ENCODE measurements at places on chromosomes 1 and 21.

DNA sequence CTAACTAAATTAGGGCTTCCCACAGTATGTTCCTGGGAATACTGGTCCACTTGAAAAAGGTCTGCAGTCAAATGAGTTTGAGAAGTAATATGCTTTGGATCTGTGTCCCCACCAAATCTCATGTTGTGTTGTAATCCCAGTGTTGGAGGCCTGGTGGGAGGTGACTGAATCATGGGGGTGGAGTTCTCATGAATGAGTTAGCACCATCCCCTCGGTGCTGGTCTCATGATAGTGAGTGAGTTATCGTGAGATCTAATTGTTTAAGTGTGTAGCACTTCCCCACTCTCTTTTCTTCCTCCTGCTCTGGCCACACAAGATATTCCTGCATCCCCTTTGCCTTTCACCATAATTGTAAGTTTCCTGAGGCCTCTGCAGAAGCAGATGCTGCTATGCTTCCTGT, 16.9 kb upstream of the DMRTB1 start:
- no peaks in the 10 kb centered on the region for H3K27me3 ChIP-seq
- no peaks in the 10 kb centered on the region for H3K36me3 ChIP-seq
- no peaks in the 10 kb centered on the region for H3K4me1 ChIP-seq
- no peak overlapping the region for H3K4me3 ChIP-seq
- no peak for DNase-seq

- no peaks in the 10 kb centered on the region for H3K36me3 ChIP-seq
- H3K27ac ChIP-seq, result no peak overlapping the region
- peaks cover 4% of the 10 kb centered on the region for H3K27me3 ChIP-seq
- no peak for DNase-seq
Measured at GRCh38 chr1:107251839-107252238, 111.0 kb downstream of the NTNG1 start.

DNA sequence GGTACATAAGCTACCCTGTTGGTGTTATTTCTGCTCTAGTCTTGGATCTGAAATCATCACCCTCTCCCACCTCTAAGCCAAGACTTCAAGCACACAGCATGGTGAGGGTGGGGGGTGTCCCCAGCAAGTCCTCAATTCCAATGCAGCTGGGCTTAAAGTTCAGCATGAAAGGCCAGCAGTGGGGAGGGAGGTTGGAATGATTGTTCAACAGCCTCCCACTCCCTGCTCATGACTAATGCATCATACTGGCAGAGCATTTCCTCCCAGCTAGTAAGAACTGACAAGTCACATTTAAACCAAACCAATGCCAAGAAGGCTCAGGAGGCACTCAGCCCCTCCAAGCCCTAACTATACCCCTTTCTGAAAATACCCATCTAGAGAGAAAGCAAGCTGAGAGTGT, 50.1 kb downstream of the TIAM1 start:
- H3K27me3 ChIP-seq, result no peaks in the 10 kb centered on the region
- peaks cover 45% of the 10 kb centered on the region for H3K4me1 ChIP-seq
- peak overlapping the region; percentile 52 for H3K4me3 ChIP-seq
- peak; percentile 71 for DNase-seq

GRCh38 chr1:208595745-208596144, 351.6 kb upstream of the PLXNA2 start:
- no peak overlapping the region for H3K4me3 ChIP-seq
- no peak overlapping the region for H3K27ac ChIP-seq
- H3K27me3 ChIP-seq, result no peaks in the 10 kb centered on the region
- DNase-seq, result no peak
- no peaks in the 10 kb centered on the region for H3K4me1 ChIP-seq

DNA sequence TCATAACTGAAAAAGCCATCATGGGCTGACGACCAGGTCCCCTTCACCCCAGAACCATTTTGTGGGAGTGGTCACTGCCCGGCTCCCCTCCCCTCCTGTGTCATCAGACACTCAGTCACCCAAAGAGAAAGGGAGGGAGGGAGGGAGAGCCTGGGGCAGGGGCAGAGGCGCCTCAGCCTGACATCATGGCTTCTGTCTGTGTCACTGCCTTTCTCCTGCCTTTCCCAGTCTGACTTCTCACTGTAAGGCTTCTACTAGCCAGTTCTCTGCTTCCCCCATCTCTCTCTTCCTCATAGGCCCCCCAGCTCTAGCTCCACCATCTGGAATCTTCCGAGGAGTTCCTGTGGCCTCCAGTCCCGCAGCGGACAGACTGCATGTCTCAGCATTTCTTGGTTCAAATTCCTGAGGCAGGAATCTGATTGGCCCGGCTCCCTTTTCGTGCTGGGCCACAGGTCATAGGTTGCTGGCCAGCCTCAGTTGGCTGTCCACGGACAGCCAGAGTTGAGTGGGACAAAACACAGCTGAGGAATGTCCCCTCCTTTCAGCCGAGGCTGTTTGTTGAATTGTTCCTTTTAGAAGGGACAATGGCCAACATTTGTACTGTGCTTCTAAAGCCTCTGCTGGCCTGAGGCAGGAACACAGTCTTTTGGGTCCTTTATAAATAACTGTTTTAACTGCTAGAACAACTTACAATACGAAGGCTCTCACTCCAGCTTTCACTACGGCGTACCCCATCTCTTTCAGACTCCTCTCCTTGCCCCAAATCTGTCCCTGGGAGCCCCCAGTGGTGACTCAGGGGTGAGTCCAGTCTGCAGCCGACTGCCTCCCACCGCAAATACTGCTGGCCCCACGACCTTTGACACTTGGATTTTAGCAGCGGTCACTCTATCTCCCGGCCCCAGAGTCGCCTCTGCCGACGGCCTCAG, 18.7 kb upstream of the KANK4 start:
- H3K27ac ChIP-seq, result no peak overlapping the region
- peaks cover 3% of the 10 kb centered on the region for H3K27me3 ChIP-seq
- peaks cover 3% of the 10 kb centered on the region for H3K4me1 ChIP-seq
- no peaks in the 10 kb centered on the region for H3K36me3 ChIP-seq
- DNase-seq, result no peak

- H3K27ac ChIP-seq, result no peak overlapping the region
- no peak for DNase-seq
- no peak overlapping the region for H3K4me3 ChIP-seq
- H3K36me3 ChIP-seq, result no peaks in the 10 kb centered on the region
Measured at GRCh38 chr1:179677882-179678281, 65.2 kb upstream of the FAM163A start.

- H3K4me1 ChIP-seq, result peaks cover 36% of the 10 kb centered on the region
- peak overlapping the region; percentile 15 for H3K27ac ChIP-seq
- no peak overlapping the region for H3K4me3 ChIP-seq
- peaks cover 5% of the 10 kb centered on the region for H3K27me3 ChIP-seq
- no peak for DNase-seq
Measured at GRCh38 chr1:212685429-212685828, 14.2 kb downstream of the BATF3 start.

GRCh38 chr1:229570305-229570704, 11.8 kb upstream of the ABCB10 start:
- no peaks in the 10 kb centered on the region for H3K27me3 ChIP-seq
- H3K4me1 ChIP-seq, result peaks cover 3% of the 10 kb centered on the region
- no peak for DNase-seq
- H3K27ac ChIP-seq, result no peak overlapping the region

GRCh38 chr21:45957981-45958600, 23.5 kb upstream of the COL6A1 start:
- DNase-seq, result no peak
- peaks cover 23% of the 10 kb centered on the region for H3K27me3 ChIP-seq
- H3K4me1 ChIP-seq, result no peaks in the 10 kb centered on the region
- peaks cover 5% of the 10 kb centered on the region for H3K36me3 ChIP-seq

- DNase-seq, result no peak
- peak overlapping the region; percentile 49 for H3K4me3 ChIP-seq
- H3K36me3 ChIP-seq, result peaks cover 80% of the 10 kb centered on the region
- peaks cover 71% of the 10 kb centered on the region for H3K4me1 ChIP-seq
Measured at GRCh38 chr1:92473781-92474495, 12.8 kb downstream of the GFI1 start.

DNA sequence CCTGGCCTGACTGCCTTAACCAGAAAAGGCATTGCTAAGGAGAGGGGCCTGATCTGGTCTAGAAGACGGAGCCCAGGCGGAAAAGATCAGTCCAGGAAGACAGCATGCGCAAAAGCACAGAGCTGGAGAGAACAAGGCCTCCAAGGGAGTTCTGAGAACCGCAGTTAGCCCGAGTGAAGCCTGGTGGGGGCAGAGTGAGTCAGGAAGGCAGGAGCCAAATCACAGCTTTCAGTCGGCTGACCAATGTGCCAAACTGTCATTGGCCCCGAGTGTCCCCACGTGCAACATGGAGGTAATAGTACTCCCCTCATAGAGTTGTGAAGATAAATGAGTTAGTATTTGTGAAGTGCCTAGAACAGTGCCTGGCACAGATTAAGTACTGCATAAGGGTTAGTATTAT, 1.2 kb upstream of the TSPAN2 start:
- no peaks in the 10 kb centered on the region for H3K36me3 ChIP-seq
- H3K27me3 ChIP-seq, result peaks cover 8% of the 10 kb centered on the region
- no peak overlapping the region for H3K27ac ChIP-seq
- peaks cover 33% of the 10 kb centered on the region for H3K4me1 ChIP-seq
- peak overlapping the region; percentile 78 for H3K4me3 ChIP-seq
- no peak for DNase-seq

- peaks cover 93% of the 10 kb centered on the region for H3K4me1 ChIP-seq
- no peak overlapping the region for H3K27ac ChIP-seq
- H3K27me3 ChIP-seq, result no peaks in the 10 kb centered on the region
- H3K4me3 ChIP-seq, result no peak overlapping the region
Measured at GRCh38 chr1:156150333-156151011, 2.9 kb upstream of the SEMA4A start.

DNA sequence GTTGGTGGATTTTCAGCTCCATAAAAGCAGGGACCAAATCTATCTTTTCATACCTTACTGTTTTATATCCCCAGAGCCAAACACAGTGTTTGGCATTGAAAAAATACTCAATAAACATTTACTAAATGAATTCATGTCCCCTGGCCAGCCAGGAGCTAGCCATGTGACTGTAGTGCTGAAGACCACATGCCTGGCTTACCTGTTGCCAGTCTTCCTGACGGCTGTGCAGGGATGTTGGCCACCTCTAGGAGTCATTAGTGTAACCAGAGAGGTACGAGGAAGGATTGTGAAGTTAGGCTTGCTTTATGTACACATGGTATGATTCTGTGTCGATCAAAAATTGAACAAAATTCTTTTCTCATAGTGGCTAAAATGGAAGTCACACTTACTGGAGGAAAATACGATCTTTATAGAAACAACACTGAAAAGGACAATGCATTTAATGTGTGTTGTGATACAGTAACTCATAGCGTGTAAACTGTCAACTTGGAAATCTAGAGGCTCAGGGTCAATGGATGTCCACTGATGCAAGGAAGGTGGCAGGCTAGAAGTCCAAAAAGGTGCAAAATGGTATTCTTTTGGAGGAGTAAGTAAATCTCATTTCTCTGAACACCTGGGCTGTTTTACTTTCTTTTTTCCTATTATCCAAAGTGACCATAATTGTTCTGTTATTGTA, 60.9 kb downstream of the FGGY start:
- peaks cover 8% of the 10 kb centered on the region for H3K36me3 ChIP-seq
- H3K4me1 ChIP-seq, result peaks cover 14% of the 10 kb centered on the region
- H3K27me3 ChIP-seq, result no peaks in the 10 kb centered on the region

GRCh38 chr1:237059244-237059643, 17.3 kb downstream of the RYR2 start:
- no peaks in the 10 kb centered on the region for H3K4me1 ChIP-seq
- peaks cover 2% of the 10 kb centered on the region for H3K27me3 ChIP-seq
- H3K27ac ChIP-seq, result no peak overlapping the region

GRCh38 chr1:117582451-117582850, 23.4 kb upstream of the TENT5C start:
- H3K4me3 ChIP-seq, result no peak overlapping the region
- no peak overlapping the region for H3K27ac ChIP-seq
- no peak for DNase-seq
- no peaks in the 10 kb centered on the region for H3K4me1 ChIP-seq

GRCh38 chr1:32825181-32825580, 7.7 kb downstream of the S100PBP start:
- H3K4me1 ChIP-seq, result peaks cover 13% of the 10 kb centered on the region
- peaks cover 45% of the 10 kb centered on the region for H3K36me3 ChIP-seq
- H3K4me3 ChIP-seq, result no peak overlapping the region
- no peak for DNase-seq
- H3K27ac ChIP-seq, result no peak overlapping the region

GRCh38 chr1:171138980-171139379, 46.1 kb upstream of the FMO2 start:
- H3K27me3 ChIP-seq, result peaks cover 2% of the 10 kb centered on the region
- no peak overlapping the region for H3K4me3 ChIP-seq
- no peak for DNase-seq
- H3K27ac ChIP-seq, result no peak overlapping the region
- H3K36me3 ChIP-seq, result no peaks in the 10 kb centered on the region
- no peaks in the 10 kb centered on the region for H3K4me1 ChIP-seq

GRCh38 chr1:234604495-234605398, 5.2 kb downstream of the IRF2BP2 start:
- peaks cover 2% of the 10 kb centered on the region for H3K27me3 ChIP-seq
- no peak for DNase-seq
- peak overlapping the region; percentile 93 for H3K4me3 ChIP-seq
- peaks cover 67% of the 10 kb centered on the region for H3K4me1 ChIP-seq

DNA sequence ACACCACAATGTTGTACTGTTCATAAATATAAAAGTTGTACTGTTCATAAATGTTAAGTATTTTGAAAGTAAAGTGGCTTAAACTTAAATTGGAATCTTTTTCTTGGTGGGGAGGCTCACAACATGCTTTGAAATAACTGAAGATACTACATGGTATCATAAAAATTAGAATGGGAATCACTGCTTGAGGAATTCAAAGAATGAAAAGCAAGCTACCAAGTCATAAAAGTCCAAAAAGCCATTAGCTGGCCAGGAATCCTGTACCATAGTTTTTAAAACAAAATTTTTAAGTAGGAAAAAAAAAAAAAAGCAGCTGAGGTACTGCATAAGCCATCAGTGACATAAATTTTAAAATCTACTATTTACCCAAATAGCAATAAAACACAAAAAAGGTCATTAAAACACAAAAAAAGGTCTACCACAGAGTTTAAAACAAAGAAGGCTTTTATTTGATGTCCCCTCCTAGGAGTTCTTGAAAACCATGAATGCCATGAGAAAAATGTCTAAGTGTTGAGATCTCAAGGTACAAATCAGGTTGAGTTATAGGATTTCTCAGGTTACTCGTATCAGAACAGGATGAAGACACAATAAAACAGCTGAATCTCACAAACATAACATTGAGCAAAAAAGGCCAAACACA, 8.6 kb downstream of the ZZZ3 start:
- no peaks in the 10 kb centered on the region for H3K27me3 ChIP-seq
- no peak overlapping the region for H3K4me3 ChIP-seq
- H3K36me3 ChIP-seq, result peaks cover 5% of the 10 kb centered on the region
- peaks cover 72% of the 10 kb centered on the region for H3K4me1 ChIP-seq
- no peak for DNase-seq
- H3K27ac ChIP-seq, result no peak overlapping the region

- no peak overlapping the region for H3K27ac ChIP-seq
- no peaks in the 10 kb centered on the region for H3K4me1 ChIP-seq
- no peak for DNase-seq
Measured at GRCh38 chr1:35261412-35262120, 6.9 kb upstream of the ZMYM4 start.

GRCh38 chr1:55310505-55310971, 95.4 kb upstream of the USP24 start:
- H3K27ac ChIP-seq, result no peak overlapping the region
- no peak overlapping the region for H3K4me3 ChIP-seq

- H3K27me3 ChIP-seq, result no peaks in the 10 kb centered on the region
- peaks cover 33% of the 10 kb centered on the region for H3K4me1 ChIP-seq
- no peak for DNase-seq
Measured at GRCh38 chr1:67209521-67209920, 43.3 kb downstream of the IL23R start.

GRCh38 chr1:176110203-176110602, 96.9 kb downstream of the COP1 start:
- peaks cover 66% of the 10 kb centered on the region for H3K36me3 ChIP-seq
- peaks cover 18% of the 10 kb centered on the region for H3K4me1 ChIP-seq
- DNase-seq, result no peak
- H3K4me3 ChIP-seq, result no peak overlapping the region
- H3K27me3 ChIP-seq, result no peaks in the 10 kb centered on the region

Measured in activated naive CD8-positive, alpha-beta T cell treated with anti-CD3 and anti-CD28 coated beads, Interleukin-2, amount 50 U/mL, for 24 hours (primary cell).